SJSA1 (cell line): ENCODE measurements at places on chromosomes 5 and 9. TPM values are rescaled to one million over a fixed set of nuclear protein-coding genes. Genes with fewer than 3 reads are reported as not detected.

Gene BTF3
- total RNA-seq, result 309 and 496 TPM in 2 replicates

Gene MRPL36
- 72.8 and 96.3 TPM in 2 replicates for total RNA-seq

Gene ASTN2
- total RNA-seq, result 1.3 and 1.8 TPM in 2 replicates

Gene NMUR2
- total RNA-seq, result not detected in 2 replicates

Gene HRCT1
- total RNA-seq, result 0.63 TPM in 1 of 2 replicates, not detected in the other

Gene DAPK1
- 84.9 and 103 TPM in 2 replicates for total RNA-seq

Gene PCDHGA5
- total RNA-seq, result 0.76 and 1.8 TPM in 2 replicates

Gene NTNG2
- not detected in 2 replicates for total RNA-seq

Gene SLC34A3
- not detected in 2 replicates for total RNA-seq

Gene STK32A
- 0.05 TPM in 1 of 2 replicates, not detected in the other for total RNA-seq

Gene SCGB3A2
- total RNA-seq, result not detected in 2 replicates

Gene PRRT1B
- not detected in 2 replicates for total RNA-seq

Gene IL33
- not detected in 2 replicates for total RNA-seq

Gene FPGS
- 49.0 and 70.0 TPM in 2 replicates for total RNA-seq

Gene SIT1
- total RNA-seq, result not detected in 2 replicates

Gene TICAM2
- 13.6 and 22.1 TPM in 2 replicates for total RNA-seq

Gene ARHGEF28
- total RNA-seq, result 13.6 and 20.2 TPM in 2 replicates

Gene ADAMTS12
- total RNA-seq, result 3.9 and 9.1 TPM in 2 replicates
